ENCODE measurements at places on chromosomes 12 and 14. TPM values are rescaled to one million over a fixed set of nuclear protein-coding genes. Genes with fewer than 3 reads are reported as not detected.

GRCh38 chr12:6888360-6888759 lies 15.3 kb upstream of the SPSB2 start:
- H3K36me3 ChIP-seq = no peaks in the 10 kb centered on the region
- no peaks in the 10 kb centered on the region for H3K27me3 ChIP-seq
- no peak overlapping the region for H3K4me3 ChIP-seq
- no peak overlapping the region for H3K27ac ChIP-seq
- peaks cover 7% of the 10 kb centered on the region for H3K4me1 ChIP-seq
- DNase-seq = peak; percentile 38

- H3K36me3 ChIP-seq = no peaks in the 10 kb centered on the region
- H3K4me1 ChIP-seq = no peaks in the 10 kb centered on the region
- peaks cover 9% of the 10 kb centered on the region for H3K27me3 ChIP-seq
- DNase-seq = no peak
- no peak overlapping the region for H3K27ac ChIP-seq
These were observed 71.7 kb downstream of the ANO2 start for GRCh38 chr12:5873281-5873919.

The PPP1R1A gene
- 110 TPM for total RNA-seq

The PIWIL1 gene
- total RNA-seq = not detected

DNA sequence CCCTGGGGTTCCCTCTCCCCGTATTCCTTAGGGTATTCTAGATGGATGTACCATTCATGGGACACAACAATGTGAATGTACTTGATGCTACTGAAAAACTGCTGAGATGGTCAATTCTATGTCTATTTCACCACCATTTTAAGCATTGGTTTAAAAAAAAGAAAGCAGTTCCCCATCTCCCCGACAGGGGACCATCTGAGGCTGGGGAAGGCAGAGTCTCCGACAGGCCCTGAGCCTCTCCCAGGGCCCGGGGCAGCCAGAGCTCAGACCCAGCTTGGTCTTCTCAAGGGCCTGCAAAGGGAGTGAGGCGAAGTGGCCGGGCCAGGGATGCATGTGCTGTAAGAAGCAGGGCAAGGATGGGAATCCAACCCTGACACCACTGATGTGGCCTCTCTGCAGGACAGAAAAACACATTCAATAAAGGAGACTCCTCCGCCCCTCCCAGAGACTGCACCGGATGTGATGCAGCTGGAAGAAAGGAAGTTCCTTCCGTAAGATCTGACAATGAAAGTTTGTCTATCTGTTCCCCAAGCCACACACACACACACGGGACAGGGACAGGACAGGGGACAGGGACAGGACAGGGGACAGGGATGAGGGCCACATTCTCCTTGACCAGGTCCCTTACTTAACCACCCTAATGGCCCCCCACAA lies 234.1 kb downstream of the BCL11B start:
- no peak overlapping the region for H3K27ac ChIP-seq
- H3K27me3 ChIP-seq = no peaks in the 10 kb centered on the region
- no peak for DNase-seq
- no peaks in the 10 kb centered on the region for H3K36me3 ChIP-seq
- H3K4me3 ChIP-seq = no peak overlapping the region

DNA sequence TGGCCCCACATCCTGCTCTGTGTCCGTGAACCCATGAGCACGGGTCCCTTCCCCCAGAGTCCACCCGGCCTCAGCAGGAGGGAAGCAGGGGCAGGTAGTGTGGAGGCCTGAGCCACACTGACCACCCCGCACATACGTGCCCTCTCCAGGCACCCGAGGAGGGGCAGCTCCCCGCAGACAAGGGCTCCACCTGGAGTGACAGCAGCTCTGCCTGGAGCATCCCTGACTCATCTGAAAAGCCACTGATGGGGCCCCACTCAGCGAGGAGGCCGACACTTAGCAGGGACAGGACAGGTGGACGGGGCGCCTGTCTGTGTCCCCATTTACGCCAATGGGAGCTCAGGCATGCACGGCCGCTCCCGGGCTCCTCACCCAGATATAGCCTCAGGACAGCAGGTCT lies 237.6 kb upstream of the SFSWAP start:
- no peaks in the 10 kb centered on the region for H3K36me3 ChIP-seq
- no peak overlapping the region for H3K4me3 ChIP-seq
- H3K27ac ChIP-seq = no peak overlapping the region
- H3K27me3 ChIP-seq = peaks cover 3% of the 10 kb centered on the region
- H3K4me1 ChIP-seq = no peaks in the 10 kb centered on the region
